Esophagus mucosa (tissue), 1 donor: ENCODE measurements at places on chromosomes 7 and 10. TPM values are rescaled to one million over a fixed set of nuclear protein-coding genes. Genes with fewer than 3 reads are reported as not detected.

RNF133 gene
- 0.24 TPM for total RNA-seq

FGFR2 gene
- 27.4 TPM for total RNA-seq

AKR1C4 gene
- total RNA-seq, result not detected

PTPRN2 gene
- 0.44 TPM for total RNA-seq
